RKO (cell line): ENCODE measurements at places on chromosomes 11 and 22.
A peak's percentile ranks its signal among the peaks of the same experiment; 100 is the strongest.

DNA sequence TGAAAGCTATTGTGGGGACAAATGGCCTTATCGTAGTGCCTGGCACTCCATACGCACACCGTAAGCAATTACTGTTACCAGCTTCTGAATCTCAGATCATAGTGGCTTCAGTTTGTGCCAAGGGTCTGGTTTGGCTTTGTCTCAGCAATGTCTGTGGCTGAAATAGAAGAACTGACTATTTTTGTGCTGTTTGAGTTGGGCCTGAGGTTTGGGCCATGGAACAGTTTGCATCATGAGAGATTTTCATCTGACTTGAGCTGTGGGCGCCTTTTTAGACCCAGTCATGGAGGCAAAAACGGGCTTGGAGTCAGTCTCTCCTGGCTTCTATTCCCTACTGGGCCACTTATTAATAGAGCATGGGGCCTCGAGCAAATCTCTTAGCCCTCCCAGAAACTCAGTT lies 121.1 kb upstream of the CRYBB3 start:
- DNase-seq: no peak

- no peak for DNase-seq
Observed at GRCh38 chr11:14544611-14545010, 24.4 kb upstream of the PSMA1 start.

- DNase-seq: no peak
Observed at GRCh38 chr11:74373382-74373781, 24.9 kb downstream of the PGM2L1 start.

DNA sequence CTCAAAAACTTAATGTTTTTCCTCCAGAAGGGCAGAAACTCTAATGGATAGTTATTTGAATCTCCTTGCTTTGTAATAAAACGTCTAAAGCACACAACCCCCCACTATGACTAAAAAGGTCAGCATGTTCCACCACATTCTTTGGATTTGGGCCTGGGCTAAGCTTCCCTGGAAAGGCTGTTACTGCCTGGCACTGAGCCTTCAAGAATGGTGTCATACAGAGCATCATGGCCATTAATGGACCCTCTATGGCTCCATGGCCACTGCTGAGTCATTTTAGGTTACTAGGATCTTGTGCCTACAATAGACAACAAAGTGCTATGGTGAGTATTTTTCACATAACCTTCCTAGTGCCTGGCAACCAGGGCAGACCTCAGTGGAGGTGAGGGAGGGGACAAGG lies 242.6 kb upstream of the FAT3 start:
- DNase-seq: no peak

DNA sequence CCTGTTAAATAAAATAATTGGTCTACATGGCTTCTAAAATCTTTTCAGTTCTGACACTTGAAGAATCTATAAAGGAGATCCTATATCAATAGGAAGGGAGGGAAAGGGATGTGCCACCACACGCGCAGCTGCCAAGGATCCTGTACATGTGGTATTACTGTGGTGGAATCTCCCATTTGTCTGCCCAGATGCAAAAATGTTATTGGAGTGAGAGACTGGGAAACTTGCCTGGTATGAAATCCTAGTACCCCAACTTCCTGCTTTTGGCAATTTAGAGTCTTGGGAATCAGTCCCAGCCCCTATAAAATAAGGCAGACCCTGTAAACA lies 81.9 kb upstream of the PICALM start:
- no peak for DNase-seq

- no peak for DNase-seq
Observed at GRCh38 chr11:123303924-123304323, 108.9 kb upstream of the CLMP start.

DNA sequence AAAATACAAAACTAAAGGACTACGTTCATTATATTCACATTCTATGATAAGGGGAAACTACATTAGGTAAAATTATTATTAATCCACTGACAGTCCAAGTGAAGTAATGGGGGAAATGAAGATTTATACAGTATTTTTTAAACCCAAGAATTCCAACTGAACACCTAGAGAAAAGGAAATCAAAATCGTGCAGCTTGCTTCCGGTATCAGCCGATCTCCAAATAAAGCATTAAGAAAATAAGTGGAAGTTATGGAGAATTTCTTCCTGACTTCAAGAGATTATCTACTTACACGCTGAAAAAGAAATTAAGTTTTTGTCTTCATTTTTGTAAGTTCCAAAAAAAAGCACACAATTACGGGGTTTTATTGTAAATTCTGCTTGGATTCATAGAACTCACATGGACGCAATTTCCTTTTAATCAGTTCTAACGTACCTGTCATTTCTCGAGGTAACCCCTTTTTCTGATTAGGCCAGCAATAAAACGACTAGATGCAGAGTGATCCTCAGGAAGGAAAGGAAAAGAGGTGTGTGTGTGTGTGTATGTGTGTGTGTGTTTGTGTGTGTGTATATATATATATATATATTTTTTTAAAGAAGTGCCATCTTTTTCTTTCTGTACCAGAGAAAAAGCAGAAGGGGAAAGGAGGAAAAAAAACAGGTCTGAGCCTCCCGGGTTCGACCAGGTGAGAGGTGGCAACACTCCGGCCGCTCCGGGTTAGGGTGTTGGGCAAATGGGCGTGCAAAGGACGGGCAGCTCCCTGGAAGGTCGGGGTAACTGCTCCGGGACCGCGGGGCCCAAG lies 1.1 kb downstream of the ZBTB44 start:
- DNase-seq: peak; percentile 35

DNA sequence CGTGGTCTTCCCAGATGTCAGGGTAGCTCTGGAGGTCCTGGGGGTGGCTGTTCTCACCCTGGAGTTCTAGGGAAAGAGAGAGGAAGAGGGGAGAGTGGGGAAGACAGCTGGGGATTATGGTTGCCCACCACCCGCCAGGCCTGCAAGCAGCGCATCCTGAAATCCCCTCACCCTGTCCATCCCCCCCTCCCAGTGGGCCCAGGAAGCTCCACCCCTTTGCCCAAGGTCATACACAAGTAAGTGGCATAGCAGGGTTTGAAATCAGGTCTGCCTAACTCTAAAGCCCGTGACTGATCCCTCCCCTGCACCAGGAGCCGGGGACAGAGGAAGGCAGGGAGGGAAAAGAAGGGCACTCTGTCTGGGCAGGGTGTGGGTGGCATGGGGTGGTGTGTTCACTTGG lies 105.3 kb downstream of the NECTIN1 start:
- no peak for DNase-seq

GRCh38 chr11:2268729-2269600 lies 1.4 kb downstream of the ASCL2 start:
- DNase-seq: peak; percentile 44

GRCh38 chr11:128039140-128040021 lies 548.0 kb downstream of the ETS1 start:
- no peak for DNase-seq

- no peak for DNase-seq
Observed at GRCh38 chr11:123694551-123694950, 40.1 kb upstream of the SCN3B start.
